ENCODE measurements at places on chromosomes 7 and 10.

GRCh38 chr10:86931872-86932271, 25.5 kb downstream of the MMRN2 start:
- no peak for DNase-seq

- DNase-seq, result no peak
Measured at GRCh38 chr7:116557066-116557585, 32.3 kb downstream of the CAV1 start.

DNA sequence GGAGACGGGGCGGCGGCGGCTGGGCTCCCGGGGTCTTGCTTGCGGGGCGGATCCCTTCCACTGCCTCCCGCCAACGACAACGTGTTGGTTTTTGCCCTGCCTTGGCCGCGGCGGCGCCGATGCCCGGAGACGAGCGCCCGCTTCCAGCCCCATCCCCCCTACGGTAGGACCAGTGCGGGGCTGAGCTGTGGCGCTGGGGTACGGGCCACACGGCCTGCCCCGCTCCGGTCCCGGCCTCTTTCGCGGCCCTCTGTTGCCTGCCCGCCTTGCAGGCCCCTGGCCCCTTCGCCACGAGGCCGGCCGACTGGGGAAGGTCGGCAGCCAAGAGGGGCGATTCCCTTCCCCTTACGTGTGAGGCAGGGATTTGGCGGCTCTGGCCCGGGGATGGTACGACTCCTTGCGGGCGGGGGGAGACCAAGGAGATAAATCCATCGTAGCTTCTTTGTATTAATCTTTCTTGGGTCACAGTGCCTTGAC, 488 bp downstream of the EIF4H start:
- DNase-seq, result peak; percentile 6

GRCh38 chr10:45235798-45236220, 79.6 kb downstream of the OR13A1 start:
- no peak for DNase-seq

DNA sequence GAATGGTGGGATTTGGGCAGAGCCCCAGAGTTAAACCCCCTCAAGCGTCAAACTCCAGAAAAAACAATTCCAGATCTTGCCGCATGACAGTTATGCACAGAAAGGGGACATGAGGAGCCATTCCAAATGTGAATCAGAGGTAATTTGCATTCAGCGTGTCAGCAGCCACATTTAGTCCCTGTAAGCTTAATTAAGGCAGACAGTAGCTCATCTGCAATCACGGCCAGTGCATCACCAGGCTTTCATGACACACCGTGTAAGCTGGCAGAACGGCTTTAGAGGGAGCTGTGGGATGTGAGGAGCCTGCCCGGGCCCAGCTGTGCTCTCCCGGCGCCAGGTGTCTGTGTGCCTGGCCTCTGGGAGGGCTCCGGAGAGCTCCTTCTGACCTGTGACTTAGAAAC, 18.7 kb upstream of the PRKAG2 start:
- no peak for DNase-seq

- peak; percentile 73 for DNase-seq
Measured at GRCh38 chr7:21944616-21945453, 864 bp downstream of the CDCA7L start.

DNA sequence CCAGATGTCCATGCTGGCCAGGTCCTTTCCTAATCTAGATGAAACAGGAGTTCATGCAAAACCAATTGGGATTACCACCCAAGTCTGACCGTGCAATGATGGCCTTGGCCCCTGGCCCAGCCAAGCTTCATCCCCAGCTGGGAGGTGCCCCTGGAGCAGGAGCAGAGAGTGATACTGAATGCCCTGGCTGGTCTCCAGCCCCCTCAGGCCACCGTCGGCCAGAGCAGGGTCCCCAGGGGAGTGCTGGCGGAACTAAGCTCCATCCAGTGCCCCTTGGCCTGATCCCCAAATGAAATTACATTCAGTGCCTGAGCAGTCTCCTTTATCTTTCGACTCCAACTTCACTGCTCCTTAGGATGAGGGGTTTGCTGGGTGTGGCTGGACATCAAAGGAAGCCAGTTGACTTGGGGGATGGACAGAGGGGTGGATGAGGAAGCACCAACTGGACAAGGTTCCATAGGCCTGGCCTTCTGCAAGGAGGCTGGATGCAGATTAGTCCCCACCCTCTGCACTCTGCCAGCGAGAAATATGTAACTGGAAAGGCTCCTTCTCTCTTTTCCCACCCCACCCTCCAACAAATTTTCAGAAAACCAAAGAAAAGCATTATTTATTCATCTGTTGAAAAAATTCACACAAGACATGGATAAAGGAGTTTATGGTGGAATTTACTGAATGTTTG, 275.5 kb downstream of the PLXNA4 start:
- no peak for DNase-seq
